Muscle of leg (tissue), 16 donors: ENCODE measurements at places on chromosomes 11 and 22.

DNA sequence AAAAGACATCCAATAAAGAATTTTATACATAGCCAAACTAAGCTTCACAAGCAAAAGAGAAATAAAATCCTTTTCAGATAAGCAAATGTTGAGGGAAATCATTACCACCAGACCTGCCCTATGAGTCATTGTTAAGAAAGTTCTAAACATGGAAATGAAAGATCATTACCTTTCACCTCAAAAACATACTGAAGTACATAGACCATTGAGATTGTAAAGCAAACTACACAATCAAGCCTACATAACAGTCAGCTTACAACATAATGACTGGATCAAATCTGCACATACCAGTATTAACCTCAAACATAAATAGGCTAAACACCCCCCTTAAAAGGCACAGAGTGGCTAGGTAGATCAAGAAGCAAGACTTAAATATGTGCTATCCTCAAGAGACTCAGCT lies 501.0 kb upstream of the LUZP2 start:
- DNase-seq = no peak

GRCh38 chr11:47051217-47051616 lies 114.7 kb downstream of the CSTPP1 start:
- peak; percentile 93 for DNase-seq

DNA sequence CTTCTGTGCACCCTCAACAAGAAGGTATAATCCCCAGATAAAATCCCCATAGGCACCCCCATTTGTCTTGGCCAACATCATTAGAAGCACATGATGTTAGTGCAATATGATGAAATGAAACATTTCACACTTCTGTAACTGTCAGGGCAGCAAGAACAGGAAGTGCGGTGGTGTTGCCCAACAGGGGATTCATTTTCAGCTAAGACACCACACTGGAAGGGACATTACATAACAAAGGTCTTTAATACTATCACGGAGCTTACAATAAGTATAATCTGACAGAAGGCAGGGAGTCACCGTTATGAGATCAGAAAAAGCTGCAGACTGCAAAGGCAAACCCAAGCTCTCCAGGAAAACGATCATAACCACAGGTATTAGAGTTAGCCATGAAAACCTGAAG lies 2.0 kb downstream of the OR52W1 start:
- DNase-seq = peak; percentile 40

GRCh38 chr11:111878849-111879636 lies at the start of the genes CFAP68 and FDXACB1:
TSS of gene CFAP68 (plus strand) at chr11:111879541. CDS start at chr11:111879561, 20 bp downstream.
TSS of gene FDXACB1 (minus strand) at chr11:111879165. CDS start at chr11:111879132, 33 bp downstream.
- DNase-seq = peak; percentile 99

DNA sequence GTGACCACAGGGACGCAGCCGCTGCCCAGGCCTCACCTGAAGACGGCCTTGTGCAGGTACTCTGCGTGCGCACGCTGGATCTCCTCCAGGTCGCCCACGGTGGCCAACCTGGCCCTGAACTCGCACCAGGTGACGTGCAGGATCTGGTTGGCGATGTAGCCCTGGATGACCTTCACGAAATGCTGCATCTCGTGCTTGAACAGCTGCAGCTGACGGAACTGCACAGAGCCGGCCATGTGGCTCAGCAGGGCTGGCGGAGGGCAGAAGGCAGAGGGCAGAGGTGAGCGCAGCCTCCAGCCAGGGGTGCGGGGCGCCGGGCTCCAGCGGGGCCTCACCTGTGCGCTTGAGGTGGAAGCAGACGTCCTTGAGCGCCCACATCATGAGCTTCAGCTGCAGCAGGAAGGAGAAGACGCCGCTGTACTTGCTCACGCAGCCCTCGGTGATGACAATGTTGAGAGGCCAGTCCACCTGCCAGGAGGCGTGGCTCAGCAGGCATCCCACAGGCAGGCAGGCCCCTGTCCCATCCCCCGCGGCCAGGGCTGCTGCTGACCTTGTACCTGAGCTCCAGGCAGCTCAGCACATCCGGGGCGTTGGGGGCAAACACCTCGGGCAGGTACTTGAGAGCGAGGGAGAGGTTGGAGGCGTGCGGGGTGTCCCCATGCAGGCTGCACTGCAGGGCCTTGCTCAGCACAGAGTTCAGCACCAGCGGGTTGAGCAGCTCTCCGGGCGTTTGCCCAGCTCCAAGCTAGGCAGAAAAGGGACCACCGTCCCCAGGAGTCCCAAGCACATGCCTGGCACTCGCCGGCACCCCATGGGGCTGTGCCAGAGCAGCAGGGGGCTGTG lies 17.6 kb downstream of the SELENOO start:
- no peak for DNase-seq

DNA sequence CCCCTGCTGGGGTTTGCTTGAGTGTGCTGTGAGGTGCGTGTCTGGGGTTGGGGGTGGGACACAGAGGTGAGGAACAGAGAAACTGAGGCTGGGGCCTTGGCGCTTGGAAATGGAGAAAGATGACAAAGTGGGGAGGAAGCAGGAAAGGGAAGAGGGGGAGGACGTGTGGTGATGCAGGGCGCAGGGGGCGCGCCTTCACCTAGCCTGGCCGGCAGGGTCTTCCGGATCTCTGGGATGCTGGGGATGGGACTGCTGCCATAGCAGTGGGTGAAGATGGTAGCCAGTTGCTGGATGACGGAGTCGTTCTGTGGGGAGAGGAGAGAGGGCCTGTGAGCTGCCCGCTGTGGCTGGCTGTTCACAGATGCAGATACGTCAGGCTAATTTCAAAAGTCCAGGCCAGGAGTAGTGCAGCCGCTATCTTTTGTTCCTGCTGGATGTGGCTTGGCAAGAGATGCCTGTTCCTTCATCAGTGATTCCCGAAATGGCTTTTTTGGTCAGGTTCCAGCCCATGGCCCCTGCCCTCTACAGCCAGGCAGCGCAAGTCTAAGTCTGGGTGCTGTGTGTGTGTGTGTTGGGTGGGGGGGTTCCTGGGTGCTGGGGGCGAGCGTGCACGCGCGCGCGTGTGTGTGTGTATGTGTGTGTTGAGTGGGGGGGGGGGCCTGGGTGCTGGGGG lies 54.8 kb downstream of the NAT10 start:
- no peak for DNase-seq

DNA sequence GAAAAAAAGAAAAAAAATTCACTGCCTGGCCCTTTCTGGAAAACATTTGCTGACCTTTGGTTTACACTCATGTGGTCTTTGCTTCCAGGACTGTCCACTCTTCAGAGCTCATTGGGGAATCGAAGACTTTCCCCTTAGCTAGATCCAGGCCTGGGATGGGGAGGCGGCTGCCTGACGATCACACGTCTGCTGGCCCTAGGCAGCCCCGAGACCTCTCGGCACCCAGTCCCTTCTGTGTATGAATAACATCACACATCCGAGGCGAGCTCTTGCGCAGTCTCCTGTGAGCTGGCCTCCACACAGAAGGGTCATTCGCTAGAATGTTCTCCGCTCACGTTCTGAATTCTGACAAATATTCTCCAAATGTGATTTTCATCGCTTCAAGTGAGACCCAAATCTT lies 25.7 kb upstream of the GAL start:
- peak; percentile 39 for DNase-seq

- peak; percentile 89 for DNase-seq
Measured at GRCh38 chr11:78350091-78350645, 67.5 kb downstream of the GAB2 start.

DNA sequence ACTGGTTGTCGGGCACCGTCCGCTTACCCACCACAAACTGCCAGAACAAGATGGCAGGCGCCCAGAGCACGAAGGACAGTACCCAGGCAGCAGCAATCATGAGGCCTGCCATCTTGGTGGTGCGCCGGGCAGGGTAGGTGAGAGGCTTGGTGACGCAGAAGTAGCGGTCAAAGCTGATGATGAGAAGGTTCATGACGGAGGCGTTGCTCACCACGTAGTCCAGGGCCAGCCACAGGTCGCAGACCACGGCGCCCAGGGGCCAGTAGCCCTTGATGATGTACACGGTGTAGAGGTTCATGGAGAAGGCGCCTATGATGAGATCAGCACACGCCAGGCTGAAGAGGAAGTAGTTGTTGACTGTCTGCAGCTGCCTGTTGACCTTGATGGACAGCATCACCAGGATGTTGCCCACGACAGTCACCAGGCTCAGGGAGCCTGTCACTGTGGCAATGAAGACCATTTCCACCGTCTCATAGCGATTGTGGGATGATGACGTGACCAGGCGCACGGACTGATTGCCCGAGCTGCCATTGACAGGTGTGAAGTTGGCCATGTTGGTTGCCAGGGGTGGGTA lies 4.6 kb downstream of the MDK start:
- DNase-seq = no peak

- DNase-seq = peak; percentile 39
Measured at GRCh38 chr11:116062490-116063171, 558.4 kb upstream of the CADM1 start.

DNA sequence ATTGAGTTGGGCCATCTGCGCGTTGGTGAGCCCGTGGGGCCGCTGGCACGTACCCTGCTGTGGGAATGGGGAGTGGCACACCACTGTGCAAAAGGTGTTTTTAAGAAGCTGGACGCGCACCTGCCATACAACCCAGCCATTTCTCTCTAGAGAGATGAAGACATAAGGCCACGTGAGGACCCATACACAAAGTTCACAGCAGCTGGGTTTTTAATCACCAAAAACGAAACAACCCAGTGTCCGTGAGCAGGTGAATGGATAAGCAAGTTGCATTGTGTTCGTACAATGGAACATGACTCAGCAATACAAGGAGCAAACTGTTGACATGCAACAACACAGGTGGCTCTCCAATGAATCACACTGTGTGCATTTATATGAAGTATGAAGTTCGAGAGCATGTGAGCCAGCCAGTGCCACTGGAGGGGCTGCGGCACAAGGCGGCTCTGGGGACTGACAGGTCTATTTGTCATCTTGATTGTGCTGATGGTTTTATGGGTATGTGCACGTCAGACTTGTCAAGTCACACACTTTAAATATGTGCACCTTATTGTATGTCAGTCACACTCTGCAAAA lies 30.6 kb upstream of the PANX2 start:
- no peak for DNase-seq

- DNase-seq = peak; percentile 99
Measured at GRCh38 chr11:114439229-114440120, at the start of gene REXO2. TSS of gene REXO2 (plus strand) at chr11:114439467. CDS start at chr11:114439529, 62 bp downstream.

GRCh38 chr11:30245621-30246020 lies 14.8 kb downstream of the FSHB start:
- DNase-seq = no peak

GRCh38 chr22:40399621-40400020 lies 29.2 kb downstream of the SGSM3 start:
- DNase-seq = peak; percentile 20

DNA sequence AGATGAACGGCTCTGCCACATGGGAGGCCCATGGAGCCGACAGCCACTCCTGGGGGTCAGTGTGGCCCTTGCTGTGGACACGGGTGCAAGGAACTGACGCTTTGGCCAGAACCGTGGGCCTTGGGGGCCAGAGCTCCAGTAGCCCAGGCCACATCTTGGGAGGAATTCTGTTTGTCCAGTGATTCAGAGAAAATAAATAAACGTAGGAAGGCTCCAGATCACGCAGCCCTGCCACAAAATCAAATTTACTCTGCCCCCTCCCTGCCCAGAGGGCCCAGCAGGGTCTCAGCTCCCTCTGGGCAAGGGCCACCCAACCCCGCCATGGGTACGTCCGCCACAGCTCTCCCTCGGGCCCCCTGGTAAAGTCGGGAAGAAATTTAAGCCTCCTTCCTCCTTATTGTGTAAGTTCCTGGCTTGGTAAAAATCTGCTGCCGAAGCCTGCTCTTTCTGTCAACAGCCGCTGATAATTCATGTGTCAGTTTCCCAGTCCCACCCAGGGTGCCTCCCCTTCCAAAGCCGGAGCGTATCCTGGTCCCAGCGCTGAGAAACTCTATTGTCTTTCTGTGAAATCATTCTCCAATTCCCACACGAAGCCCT lies 6.9 kb upstream of the MUC5AC start:
- DNase-seq = peak; percentile 25

DNA sequence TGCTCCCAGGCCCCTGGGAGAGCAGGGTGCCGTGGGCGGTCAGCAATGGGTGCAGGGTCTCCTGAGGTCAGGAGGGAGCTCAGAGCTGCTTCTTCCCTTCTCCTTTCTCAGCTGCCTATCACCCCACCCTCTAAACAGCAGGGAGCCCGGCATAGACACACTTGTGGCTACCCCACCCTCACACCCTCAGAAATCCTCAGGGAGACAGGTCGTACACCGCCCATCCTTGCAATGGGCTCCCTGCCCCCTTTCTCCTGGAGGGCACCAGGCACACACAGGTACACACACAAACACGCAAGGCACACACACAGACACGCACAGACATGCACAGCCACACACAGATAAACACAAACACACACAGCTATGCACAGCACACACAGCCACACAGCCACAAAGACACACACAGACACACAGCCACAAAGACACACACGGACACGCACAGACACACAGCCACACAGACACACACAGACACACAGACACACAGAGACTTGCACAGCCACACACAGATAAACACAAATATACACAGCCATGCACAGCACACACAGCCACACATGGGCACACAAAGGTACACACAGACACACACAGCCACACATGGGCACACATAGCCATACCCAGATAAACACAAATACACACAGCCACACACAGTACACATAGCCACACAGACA lies 44.9 kb upstream of the TH start:
- DNase-seq = no peak

DNA sequence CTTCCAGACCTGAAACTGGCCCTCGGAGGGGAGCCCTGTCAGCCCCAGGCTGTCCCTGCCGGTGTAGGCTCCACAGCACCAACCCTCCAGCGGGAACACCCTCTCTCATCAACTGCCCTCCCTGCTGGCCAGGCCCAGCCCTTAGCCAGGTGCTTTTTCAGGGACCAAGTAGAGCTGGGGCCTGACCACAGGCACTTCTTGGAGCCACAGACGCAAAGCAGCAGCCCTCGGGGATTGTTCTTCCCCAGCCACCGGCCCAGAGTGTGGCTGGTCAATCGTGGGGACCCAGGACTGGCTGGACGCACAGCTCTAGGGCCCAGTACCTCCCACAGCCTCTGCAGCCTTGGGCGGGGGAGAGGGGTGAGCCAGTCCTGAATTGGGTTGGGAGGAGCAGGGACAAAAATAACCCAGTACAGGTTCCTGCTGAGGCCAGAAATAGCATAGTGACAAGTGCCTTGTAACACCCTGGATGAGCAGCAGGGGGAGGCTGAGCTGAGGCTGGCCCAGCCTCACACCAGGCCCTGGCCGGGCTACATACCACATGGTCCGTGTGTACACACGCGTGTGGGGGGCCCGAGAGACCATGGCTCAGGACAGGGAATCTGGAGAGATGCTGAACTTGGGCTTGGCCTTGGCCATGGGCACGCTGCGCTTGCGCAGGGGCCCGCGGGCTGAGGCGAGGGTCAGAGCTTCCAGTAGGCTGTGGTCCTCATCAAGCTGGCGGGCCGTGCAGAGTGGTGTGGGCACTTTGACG lies 2.0 kb downstream of the KCNJ11 start:
- DNase-seq = peak; percentile 70

- DNase-seq = no peak
Measured at GRCh38 chr22:20002128-20002527, 14.5 kb downstream of the ARVCF start.
